ENCODE measurements at places on chromosomes 11 and 22.

DNA sequence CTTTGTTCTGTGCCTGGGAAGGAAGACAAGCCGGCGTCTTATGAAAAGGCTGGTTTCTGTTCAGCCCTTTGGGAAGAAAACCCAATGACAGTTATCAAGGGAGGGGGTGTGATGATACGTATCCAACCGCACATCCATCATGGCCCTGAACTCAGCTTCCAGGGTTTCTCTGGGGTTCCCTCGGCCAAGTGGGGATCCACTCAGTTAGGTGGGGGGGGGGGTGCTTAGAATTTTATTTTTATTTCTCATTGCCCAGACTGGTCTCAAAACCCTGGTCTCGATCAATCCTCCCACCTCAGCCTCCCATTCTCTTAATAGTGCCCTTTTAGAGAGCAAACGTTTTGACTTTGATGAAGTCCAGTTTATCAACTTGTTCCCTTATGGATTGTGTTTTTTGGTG, 25.7 kb downstream of the KCNQ1 start:
- H3K4me1 ChIP-seq: no peaks in the 10 kb centered on the region
- no peak overlapping the region for H3K27ac ChIP-seq
- no peaks in the 10 kb centered on the region for H3K36me3 ChIP-seq
- DNase-seq: no peak
- no peaks in the 10 kb centered on the region for H3K27me3 ChIP-seq

GRCh38 chr22:49091917-49092545, 735.6 kb downstream of the BRD1 start:
- H3K27ac ChIP-seq: no peak overlapping the region
- H3K36me3 ChIP-seq: no peaks in the 10 kb centered on the region

DNA sequence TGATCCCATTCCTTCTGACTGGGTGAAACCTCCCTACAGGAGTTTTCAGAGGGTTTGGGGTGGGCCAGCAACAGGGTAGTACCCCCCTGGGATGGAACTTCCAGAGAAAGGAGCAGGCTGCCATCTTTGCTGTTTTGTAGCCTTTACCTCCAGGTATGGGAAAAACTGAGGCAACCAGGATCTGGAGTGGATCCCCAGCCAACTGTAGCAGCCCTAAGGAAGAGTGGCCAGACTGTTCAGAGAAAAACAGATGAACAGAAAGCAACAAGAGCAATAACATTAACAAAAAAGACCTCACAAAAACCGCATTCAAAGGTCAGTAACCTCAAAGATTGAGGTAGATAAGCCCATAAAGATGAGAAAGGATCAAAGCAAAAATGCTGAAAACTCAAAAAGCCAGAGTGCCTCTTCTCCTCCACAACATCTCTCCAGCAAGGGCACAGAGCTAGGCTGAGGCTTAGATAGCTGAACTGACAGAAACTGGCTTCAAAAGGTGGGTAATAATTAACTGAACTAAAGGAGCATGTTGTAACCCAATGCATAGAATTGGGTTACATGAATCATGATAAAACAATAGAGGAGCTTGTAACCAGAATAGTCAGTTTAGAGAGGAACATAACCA, 1288.6 kb upstream of the CNTN5 start:
- no peak for DNase-seq
- H3K4me1 ChIP-seq: no peaks in the 10 kb centered on the region
- H3K27ac ChIP-seq: no peak overlapping the region
- H3K27me3 ChIP-seq: no peaks in the 10 kb centered on the region
- no peaks in the 10 kb centered on the region for H3K36me3 ChIP-seq

GRCh38 chr11:102346456-102346747, 612 bp upstream of the BIRC2 start:
- peak overlapping the region; percentile 70 for H3K4me3 ChIP-seq
- no peaks in the 10 kb centered on the region for H3K27me3 ChIP-seq
- H3K4me1 ChIP-seq: no peaks in the 10 kb centered on the region
- peak overlapping the region; percentile 99 for H3K27ac ChIP-seq

DNA sequence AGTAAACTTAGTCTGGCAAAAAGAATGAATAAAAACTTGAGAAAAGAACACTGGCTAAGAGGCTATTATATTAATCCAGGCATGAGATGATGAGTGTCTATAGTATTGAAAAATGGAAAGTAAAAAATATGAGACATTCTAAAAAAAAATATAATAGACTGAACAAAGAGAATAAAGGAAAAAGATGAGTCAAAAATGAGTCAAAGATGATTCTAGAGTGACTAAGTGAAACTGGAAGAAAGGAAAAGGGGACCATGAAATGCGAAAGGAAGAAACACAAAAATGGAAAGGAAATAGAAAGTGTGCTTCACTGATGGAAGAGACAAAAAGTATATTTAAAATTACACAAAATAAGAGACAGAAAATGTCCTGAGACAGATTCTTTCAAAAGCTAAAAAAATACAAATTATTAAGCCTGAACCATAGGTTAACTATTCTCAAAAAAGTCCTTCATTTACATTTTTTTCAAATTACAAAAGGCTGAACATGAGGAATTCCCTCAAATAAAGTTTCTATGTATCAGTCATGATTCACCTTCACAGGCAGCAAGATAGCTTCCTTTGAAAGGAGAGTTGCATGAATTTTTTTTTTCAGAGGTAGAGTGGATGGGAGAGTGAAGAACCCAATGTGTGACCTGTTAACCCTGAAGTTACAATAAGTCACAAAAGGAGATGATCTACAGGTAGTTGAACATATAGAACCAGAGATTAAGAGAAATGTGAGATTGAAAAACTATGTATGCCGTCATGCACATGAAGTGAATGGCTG, 75.2 kb downstream of the EIF3M start:
- H3K27ac ChIP-seq: no peak overlapping the region
- no peaks in the 10 kb centered on the region for H3K4me1 ChIP-seq
- H3K27me3 ChIP-seq: no peaks in the 10 kb centered on the region
